Bronchial epithelial cell (primary cell): ENCODE measurements at places on chromosomes 13 and 19.
A peak's percentile ranks its signal among the peaks of the same experiment; 100 is the strongest.

DNA sequence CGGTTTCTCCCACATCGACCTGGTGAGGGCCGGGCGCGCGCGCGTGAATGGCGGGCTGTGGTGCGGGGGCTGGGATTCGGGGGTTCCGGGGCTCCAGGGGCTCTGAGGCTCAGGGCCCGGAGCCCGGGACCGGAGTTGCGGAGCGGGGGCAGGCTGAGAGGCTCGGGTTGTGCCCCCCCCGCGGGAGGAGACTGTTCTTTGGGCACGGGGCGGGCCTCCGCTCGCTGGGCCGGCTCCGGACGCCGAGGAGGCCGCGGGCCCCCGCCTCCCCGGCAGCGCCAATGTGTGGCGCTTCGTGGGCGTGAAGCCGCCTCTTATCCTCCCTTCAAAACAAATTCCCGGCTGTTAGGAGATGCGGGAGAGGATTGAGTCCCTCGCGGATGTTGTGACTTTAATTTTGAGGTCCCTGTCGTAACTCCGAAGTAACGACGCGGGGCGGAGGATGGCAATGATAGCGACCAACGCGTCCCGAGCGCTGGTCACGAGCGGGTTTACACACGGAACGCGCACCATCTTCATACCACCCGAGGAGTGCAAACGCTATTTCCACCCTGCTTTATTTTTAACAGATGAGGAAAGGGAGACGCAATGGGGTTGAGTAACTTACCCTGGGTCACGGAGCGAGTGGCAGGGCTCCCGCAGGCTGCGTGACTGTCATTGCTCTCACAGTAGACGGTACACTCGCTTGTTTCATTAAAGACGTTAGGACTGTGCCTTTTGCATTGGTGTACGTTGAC lies 536 bp downstream of the UBA2 start:
- peak; percentile 15 for DNase-seq

DNA sequence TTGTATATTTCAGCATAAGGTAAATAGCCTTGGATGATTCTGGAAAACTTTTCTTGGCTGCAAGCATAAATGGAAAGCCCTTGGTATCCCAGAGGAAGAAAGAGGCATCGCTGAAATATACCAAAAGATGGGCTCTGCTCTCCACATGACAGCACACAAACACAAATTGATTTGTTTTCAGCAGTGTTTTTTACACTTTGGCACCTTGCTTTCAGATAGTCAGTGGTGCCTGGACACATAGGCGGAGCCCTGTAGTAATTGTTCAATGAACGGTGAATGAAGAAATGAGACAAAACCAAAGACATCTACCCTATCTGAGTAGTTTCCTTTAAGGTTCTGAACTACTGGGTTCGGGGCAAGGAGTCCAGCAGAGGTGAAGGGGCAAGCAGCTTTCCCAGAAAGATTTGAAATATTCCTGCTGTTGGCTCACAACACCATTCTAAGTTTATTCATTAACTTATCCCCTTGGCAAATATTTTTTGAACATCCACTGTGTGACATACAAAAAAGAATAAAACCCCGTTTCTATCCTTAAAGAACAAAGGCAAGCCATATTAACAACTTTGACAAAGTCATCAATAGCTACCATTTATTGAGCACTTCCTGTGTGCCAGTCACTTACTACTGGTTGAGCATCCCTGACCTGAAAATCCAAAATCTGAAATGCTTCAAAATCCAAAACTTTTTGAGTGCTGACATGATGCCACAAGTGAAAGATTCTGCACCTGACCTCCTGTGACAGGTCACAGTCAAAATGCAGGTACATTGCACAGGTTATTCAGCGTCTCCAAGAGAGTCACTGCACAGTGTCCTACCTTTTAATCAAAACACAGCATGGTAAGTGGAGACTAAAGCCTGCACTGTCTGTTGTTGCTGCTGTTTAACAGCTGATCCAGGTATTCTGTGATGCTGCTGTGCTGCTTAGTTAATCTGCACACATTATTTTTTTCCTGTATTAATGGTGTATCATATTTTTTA lies 238.1 kb downstream of the DCLK1 start:
- DNase-seq: no peak

DNA sequence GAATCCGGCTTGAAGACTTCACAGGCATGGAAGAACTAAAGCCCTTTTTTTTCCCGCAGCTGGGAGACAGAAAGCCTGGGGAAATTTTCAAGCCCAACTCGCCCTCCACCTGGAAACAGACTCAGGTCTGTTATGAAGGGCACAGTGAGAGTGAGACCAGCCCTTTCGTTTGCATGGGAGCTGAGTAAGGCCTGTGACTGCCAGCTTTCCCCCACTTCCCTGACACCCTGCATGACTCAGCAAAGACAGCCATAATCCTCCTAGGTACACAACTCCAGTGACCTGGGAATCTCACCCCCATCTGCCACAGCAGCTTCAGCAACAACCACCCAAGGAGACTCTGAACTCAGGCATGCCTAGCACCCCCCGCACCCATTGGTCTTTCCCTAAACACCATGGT lies 87.6 kb upstream of the ZNF91 start:
- DNase-seq: no peak

DNA sequence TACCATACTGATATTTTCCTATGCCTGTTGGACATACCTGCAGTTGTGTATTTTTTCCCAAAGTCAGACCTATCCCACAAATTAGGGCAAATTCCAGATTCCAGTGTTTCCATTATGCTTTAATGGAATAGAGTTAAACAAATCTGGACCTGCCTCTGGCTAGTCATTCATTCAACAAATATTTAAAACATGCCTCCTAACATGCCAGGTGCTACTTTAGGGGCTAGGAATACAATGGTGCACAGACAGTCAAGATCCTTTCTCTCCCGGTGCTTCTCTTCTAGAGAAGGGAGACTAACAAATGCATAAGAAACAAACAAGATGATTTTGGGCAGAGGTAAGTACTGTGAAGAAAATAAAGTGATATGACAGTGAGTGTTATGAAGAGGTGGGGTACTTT lies 7.5 kb upstream of the WDFY2 start:
- DNase-seq: peak; percentile 83

GRCh38 chr13:79802389-79803085 lies 321.6 kb downstream of the NDFIP2 start:
- no peak for DNase-seq

DNA sequence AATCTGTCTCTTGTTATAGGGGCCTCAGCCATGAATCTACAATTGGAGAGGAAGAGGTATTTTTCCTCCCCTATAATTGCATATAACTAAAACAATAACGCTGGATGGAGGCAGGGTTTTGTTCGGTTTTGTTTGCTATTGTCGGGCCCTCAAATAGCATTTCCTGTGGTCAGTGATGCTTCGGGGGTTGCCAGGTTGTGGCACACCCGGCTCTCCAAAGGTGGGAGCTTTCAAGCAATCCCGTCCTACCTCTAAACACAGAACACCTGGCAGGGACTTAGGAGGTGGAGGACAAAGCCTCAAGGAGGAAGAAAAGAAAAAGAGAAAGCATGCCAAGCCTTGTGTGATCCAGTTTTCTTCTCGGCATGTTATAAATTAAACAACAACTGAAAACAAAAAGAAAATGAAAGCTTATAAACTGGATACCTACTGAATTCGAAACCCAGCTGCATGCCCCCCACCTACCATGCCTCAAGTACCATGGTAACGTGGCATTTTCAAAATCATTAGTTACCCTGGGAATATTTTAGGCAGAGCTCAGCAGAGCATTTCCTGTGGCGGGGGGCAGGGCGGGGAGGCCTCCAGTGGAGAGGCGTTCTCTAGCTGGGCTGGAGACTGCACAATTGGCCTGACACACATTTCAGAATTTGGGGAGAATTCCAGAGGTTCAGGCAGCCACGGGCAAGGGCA lies 213.8 kb downstream of the DCLK1 start:
- DNase-seq: no peak

DNA sequence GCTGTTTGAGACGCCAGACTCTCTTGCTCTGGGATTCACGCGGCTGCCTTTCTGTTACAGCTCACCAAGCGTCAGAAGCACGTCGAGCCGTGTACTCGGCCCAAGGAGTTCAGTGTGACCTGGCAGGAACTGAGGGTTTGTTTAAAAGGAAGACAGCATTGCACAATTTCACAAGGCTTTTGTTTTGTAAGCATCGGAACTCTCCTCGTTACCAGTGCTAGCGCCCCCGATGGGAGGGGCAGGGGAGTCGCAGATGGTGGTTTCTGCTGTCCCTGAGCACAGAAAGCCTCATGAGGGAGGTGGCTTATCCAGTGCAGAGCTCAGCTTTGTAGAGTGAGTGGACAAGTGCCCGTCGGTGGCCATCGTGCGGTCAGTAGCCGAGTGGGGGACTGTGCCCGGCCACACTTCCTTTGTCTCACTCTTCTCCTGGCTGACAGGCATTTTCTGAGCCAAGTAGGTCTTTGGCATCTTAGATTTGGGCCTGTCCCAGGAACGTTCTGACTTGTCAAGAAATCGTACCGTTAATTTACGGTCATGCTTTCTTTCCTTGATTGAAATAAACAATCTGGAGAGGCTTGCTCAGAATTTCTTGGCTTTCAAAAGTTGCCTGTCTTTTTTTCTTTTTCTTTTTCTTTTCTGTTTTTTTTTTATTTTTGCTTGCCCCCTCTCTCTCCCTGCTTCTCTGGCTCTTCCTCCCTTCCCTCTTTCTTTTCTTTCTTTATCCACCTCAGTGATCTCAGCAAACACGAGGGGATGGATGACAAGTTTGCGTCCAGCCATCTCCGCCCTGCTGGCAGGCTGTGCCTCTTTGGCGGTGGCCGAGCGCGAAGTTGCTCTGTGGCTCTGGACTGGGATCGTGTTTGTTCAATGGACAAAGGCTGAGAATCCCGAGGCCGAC lies 7.7 kb downstream of the KDM4B start:
- peak; percentile 93 for DNase-seq

GRCh38 chr19:56617531-56617930 lies 22.4 kb downstream of the ZNF71 start:
- DNase-seq: no peak

- DNase-seq: no peak
Measured at GRCh38 chr19:39410831-39411080, 1.7 kb upstream of the PLEKHG2 start.

DNA sequence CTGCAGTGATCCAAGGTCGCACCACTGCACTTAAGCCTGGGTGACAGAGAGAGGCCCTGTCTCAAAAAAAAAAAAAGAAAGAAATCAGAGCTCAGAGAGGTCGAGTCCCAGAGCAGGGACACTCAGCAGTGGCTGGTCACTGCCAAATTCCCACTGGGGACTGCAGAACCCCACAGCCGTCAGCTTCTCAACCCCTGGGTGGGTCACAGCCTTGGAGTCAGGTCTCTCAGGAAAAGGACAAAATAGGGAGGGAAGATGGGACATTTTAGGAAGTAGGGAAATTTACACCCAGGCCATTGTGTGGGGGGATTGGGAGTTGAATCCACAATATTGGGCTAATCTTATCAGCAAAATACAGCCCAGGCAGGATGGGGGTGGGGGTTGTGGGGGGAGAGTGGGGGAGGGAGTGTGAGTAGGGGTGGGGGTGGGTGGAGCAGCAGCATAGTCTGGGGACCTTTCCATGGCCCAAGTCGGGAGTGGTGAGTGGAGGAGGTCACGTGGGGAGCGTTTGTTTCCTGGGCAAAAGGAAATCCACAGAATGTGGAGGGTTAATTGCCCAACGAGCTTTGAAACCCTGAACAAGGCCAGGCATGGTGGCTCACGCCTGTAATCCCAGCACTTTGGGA lies 5.0 kb upstream of the CCDC194 start:
- no peak for DNase-seq

DNA sequence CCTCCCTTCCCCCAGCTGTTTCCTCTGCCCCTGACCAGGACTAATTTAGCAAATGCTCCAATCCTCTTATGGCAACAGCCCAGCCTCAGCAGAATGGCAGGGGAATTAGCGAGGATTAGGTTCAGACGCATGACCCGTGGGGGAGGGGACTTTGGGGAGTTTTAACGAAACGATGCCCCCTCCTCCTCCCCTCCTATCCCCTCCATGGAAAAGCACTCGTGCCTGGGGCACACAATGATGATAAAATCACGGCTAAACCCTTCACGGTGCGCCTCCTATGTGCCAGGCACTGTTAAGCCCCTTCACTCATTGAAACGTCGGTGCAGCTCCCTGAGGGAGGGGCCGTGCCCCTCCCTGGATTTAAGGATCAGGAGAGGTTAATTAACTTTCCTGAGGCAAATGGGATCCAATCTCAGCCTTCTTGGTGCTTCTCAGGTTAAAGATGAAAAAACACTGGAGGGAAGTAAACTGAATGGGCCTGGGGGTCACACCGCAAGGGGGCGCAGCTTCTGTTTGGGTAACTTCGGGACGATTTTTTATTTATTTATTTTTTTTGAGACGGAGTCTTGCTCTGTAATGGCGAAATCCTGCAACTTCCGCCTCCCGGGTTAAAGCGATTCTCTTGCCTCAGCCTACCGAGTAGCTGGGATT lies 10.1 kb upstream of the TPRX2 start:
- DNase-seq: no peak

- no peak for DNase-seq
Measured at GRCh38 chr13:35672611-35673010, 196.1 kb upstream of the MAB21L1 start.

GRCh38 chr13:74070065-74070464 lies 64.1 kb downstream of the KLF12 start:
- DNase-seq: no peak

DNA sequence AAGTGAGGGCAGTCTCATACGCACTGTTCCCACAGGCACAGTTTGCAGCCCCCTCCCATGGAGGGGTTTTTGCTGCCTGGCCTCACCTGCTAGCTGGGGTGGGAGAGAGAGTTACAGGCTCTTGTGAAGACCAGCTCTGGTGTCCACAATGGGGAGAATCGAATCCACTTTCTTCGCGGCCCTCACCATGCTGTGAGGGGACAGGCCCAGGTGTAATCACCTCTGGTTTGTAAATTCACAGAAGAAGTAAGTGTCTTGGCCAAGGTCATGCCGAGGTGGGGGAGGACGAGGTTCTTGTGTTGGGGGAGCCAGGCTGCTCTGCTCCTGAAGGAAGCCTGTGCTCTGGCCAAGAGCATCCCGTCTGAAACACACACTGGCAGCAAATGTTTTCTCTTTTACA lies 39.5 kb downstream of the TEX29 start:
- DNase-seq: no peak

- no peak for DNase-seq
Measured at GRCh38 chr13:50267917-50268316, 252.7 kb downstream of the KCNRG start.

- DNase-seq: no peak
Measured at GRCh38 chr19:4553775-4554174, 5.7 kb downstream of the SEMA6B start.

GRCh38 chr19:57709616-57710015 lies 612 bp upstream of the ZNF154 start:
- no peak for DNase-seq

- peak; percentile 41 for DNase-seq
Measured at GRCh38 chr13:20995245-20995838, 66.0 kb downstream of the LATS2 start.
